ENCODE measurements at places on chromosomes 5 and 9. TPM values are rescaled to one million over a fixed set of nuclear protein-coding genes. Genes with fewer than 3 reads are reported as not detected.

DNA sequence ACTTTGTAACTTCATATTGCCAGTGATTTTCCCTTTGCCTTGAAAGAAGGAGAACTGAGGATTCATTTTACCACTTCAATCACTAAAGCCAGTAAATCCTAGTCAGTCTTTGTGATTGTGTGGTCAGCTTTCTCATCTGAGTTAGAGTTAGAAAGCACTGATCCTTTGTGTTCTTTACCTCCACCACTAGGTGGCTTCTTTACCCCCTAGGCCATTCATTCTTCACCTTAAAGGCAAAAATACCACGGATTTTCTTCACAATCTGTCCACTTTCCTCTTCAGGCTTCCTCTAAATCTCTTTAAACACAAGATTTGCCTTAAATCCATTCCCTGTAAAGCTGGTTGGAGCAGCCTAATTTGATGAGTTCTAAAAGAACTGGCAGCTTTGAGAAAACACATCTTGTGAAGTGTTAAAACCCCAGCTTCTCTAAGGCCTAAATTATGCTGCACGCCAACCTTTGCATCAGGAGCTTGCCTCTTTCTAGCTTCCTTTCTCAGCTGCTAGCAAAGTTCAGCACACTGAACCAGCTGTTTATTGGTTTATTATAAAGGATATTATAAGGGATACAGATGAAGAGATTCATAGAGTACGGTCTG is 20.4 kb downstream of the BDP1 start:
- DNase-seq, result no peak

- DNase-seq, result no peak
These were observed 23.4 kb upstream of the GALNT10 start for GRCh38 chr5:154166901-154167791.

DNA sequence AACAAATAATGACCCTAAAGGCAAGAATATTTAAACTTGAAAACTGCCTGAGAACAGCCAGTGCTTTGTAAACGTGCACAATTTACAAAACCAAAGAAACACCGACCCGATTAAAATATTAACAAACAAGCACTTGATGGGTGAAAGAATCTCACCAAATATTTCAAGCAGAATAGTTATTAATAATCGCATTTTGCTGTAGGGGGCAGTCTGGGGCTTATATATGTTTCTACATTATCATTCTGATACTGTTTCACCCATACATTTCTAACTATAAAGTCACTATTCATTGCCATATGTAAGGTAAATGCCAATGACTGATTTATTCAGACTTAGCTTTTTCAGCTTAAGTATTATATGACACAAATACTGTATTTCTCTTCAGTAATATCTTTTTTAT is 37.7 kb downstream of the UBAP2 start:
- no peak for DNase-seq

- no peak for DNase-seq
These were observed 52.2 kb downstream of the GARNL3 start for GRCh38 chr9:127316586-127317323.

GRCh38 chr5:115847290-115847689 is 5.6 kb downstream of the AP3S1 start:
- no peak for DNase-seq

- DNase-seq, result no peak
These were observed 265.0 kb upstream of the ZNF608 start for GRCh38 chr5:125011419-125011818.

DNA sequence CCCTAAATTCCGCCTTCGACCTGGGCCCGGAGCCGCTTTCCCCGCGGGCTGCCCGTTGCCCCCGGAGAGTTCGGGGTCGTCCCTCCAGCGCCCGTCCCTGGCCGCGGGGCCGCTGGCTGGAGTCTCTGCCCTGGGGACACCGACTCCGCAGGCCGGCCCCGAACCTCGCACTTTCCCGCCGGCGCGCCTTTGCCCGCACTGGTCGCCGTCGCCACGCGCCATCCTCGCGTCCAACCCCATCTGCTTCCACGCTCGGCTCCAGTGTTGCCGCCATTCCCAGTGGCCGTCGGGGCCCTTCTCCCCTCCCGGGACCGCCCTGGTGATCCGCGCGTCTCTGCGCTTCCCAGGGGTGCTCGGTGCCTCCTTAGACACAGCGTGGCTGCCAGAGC is 11.0 kb downstream of the LHX3 start:
- no peak for DNase-seq

- no peak for DNase-seq
These were observed 3.1 kb downstream of the NINJ1 start for GRCh38 chr9:93130861-93131481.

DNA sequence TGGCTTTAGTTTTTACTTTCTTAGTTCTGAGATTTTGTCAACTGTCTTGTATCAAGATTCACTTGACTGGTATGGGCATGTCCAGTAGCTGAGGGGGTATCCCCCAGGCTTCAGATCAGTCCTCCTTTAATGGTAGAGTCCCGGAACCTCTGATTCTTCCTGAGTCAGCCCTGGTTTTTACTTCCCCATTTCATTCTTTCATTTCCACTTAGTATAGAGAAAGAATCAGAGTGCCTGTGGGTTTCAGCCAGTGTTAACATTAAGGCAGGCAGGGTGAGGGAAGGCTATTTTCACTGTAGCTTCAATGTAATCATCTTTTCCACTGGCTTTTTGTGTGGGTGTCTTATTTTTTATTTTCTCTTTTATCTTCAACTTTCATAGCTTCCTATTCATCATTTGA is 8.3 kb upstream of the COMMD10 start:
- DNase-seq, result no peak

DNA sequence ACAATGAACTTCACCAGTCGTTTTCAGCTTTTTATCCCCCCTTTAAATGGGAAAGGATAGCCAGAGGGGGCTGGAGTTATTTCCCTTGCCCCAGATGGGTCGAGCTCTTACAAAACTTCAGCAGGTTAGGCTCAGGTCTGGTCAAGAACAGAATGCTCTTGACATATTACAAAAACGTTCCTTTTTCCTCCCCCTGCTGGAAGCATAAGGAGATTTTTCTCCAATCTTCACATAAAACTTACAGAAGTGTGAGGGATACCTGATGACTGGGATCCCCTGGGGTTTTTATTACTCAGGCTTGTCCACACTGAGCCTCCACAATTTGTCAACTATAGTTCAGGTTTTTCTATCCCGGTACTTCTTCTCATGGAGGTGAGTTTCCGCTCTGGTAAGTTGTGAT is 60.8 kb downstream of the CSF2 start:
- DNase-seq, result no peak

GRCh38 chr5:125409234-125409860 is 662.9 kb upstream of the ZNF608 start:
- DNase-seq, result no peak

DNA sequence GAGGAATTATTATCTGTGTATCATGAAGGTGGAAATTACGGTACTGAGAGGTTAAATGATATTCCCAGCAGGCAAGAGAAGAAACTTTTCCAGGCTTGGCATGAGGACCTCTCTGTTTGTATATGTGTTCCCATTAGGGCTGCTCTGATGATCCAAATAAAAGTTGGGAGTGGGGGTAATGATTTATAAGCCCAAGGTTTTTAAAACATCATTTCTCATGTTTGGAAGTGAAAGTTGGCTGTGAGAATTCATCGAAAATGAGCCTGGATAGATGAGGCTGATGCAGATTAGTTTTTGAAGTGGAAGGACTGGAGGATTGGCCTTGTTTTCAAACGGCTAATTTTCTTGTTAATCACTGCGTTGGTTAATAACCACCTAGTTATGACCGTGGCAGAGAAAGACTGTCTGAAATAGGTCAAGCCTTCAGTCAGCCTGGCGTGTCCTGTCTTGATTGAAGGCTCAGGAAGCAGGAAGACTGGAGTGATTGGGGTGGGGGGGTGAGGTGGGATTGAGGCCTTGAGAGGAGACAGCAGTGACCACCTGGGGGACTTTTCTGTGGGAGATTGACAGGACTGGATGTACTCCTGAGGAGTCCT is 391.0 kb upstream of the WWC1 start:
- DNase-seq, result no peak

DNA sequence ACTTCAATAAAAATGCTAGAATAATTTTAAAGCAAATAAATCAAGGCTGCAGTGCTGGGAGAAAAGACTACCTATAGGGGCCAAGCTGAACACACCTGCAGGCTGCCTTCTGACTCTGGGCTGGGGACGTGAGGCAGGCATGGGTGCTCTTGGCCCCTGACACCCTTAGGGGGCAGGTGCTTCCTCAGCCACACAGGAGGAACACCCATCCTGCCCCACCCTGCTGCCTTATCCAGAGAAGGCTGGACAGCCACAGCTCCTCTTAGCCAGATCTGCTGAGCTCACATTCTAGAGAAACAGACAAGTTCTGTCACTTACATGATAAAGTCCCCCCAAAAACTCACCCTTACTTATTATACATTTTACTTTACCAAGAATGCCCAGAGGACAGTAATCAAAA is 6.6 kb upstream of the LMX1B start:
- no peak for DNase-seq

DNA sequence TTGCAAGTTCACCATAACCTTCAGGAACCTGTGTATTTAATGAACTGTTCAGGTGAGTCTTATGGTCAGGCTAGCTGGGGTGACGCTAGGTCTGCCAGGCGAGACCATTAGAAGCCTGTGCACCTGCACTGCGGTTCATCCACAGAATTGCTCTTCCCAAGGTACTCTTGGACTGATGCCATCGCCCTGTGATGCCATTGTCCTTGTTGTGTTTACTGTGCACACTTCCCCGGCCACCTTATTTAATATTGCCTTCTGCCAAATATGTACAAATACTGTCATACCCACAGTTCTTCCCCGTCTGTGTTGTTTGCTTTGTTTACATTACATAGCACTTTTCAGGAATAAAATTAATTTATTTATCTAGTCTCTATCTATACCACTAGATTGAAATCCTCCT is 66.3 kb downstream of the RCL1 start:
- no peak for DNase-seq

GRCh38 chr5:55521881-55522280 is 12.9 kb downstream of the PLPP1 start:
- DNase-seq, result no peak

- no peak for DNase-seq
These were observed 96.1 kb upstream of the CDKN2B start for GRCh38 chr9:22105005-22105722.

GRCh38 chr5:53891159-53891558 is 330.7 kb downstream of the NDUFS4 start:
- no peak for DNase-seq

GRCh38 chr9:134691695-134692572 is 50.3 kb downstream of the COL5A1 start:
- no peak for DNase-seq

DNA sequence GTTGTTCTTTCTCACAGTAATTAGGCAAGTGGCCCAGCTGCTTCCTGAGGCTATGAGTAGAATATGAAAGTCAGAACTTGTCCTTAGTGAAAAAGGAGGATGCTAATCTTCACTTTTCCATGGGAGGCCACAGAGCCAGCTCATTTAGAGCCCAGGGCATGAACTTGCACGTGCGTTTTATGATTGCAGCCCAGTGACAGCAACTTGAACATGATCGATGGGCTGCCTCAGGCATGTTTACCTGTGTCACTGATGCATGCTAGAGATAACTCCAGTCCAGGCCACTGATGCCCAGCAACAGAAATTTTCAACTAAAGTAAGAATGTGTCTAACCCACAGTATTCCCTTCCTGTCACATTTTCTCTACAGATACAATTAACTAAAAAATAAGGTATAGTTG is 179.3 kb downstream of the CTNND2 start:
- DNase-seq, result no peak

DNA sequence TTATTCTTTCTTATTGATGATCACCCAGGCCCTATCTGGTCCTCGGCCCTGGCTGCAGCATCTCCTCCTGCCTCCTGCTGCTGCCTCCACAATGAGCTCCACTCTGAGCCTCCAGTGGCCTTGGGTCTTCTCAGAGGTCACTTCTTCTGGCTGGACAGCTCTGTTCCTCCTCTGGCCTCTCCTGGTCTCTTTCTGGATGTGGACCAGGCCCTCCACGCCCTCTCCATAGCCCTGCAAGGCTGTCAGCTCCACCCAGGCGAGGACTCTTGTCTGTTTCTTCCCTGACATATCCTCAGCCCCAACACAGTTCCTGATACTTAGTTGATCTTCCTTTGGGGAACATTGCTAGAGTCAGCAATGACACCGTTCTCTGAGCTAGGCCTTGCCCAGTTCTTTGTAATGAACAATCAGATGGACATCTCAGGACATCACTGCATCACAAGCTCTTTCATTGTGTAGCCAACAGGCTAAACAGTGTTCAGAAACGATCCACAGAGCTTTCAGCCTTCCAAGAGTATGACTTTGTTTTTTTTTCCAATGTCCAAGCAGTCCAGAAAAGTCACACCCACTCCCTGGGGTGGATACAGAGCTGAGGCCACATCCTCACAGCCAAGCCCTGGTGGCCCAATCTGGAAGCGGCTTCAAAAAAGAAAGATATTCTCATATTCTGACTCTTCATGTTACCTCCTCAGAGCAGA is 62.5 kb upstream of the DNAH5 start:
- DNase-seq, result no peak

- DNase-seq, result no peak
These were observed 282.7 kb downstream of the ENC1 start for GRCh38 chr5:74357827-74358226.

GRCh38 chr9:107768224-107768623 is 278.7 kb upstream of the KLF4 start:
- DNase-seq, result no peak

DNA sequence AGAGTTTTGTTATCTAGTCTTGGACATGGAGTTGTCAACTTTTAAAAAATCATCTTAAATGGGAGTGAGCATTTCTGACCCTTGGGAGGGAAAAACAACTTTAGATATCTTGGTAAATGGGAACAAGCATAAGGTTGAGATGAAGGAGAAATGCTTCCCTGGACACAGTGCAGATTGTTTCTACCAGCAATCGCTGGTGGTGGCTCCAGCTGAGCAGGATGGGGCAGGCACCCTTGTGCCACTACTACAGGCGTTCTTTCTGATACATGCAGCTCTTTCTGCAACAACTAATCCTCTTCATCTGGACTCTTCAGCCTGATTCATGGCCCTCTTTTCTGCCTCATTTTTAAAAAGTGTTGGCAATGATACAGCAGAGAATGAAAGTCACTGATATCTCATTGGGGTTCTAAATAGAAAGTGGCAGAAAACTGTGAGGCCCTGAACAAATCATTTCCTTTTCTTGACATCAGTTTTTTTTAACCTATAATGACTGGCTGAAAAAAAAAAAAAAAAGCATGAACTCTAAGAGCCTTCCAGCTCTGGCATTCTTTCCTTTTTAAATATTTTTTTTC is 409.4 kb upstream of the PTGER4 start:
- DNase-seq, result no peak

Gene CDH10
- total RNA-seq, result 2.6 TPM

Gene SV2C
- not detected for total RNA-seq

Gene SH3TC2
- 2.5 TPM for total RNA-seq

Gene PCDH1
- total RNA-seq, result 479 TPM

Gene IL31RA
- total RNA-seq, result 3.5 TPM

Gene ERGIC1
- 168 TPM for total RNA-seq

Gene SLC36A3
- not detected for total RNA-seq

Gene FBXL7
- total RNA-seq, result 26.4 TPM

Gene IFNA21
- total RNA-seq, result not detected

Gene NR5A1
- not detected for total RNA-seq

Gene GABRA6
- not detected for total RNA-seq

Gene ABO
- total RNA-seq, result 0.05 TPM

Gene SMIM33
- not detected for total RNA-seq

Gene SYNPO
- total RNA-seq, result 123 TPM

Gene KCTD16
- 0.10 TPM for total RNA-seq

Gene NIPBL
- total RNA-seq, result 17.4 TPM

Gene GLRA1
- total RNA-seq, result not detected

All from glomerular endothelial cell (primary cell).